ENCODE measurements at places on chromosomes 11 and 22.

DNA sequence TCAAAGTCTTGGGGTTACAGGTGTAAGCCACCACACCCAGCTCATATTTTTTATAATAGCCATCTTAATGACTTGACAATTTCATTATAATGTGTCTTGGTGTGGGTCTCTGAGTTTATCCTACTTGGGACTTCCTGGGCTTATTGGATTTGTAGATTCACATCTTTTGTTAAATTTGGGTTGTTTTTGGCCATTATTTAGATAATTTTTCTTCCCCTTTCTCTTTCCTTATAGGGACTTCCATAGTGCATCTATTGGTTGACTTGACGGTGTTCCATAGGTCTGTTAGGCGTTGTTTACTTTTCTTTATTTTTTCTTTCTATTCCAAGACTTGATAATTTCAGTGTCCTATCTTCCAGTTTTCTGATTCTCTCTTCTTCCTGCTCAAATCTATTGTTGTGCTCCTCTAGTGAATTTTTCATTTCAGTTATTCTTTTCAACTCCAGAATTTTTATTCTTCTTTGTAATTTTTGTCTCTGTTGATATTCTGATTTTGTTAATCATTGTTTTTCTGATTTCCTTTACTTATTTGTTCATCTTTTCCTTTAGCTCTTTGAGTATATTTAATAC, 45.6 kb downstream of the RRM1 start:
- no peak for DNase-seq

GRCh38 chr22:42743501-42743991, 22.9 kb upstream of the A4GALT start:
- DNase-seq: no peak

GRCh38 chr22:24444729-24445466, 17.5 kb downstream of the ADORA2A start:
- DNase-seq: no peak

DNA sequence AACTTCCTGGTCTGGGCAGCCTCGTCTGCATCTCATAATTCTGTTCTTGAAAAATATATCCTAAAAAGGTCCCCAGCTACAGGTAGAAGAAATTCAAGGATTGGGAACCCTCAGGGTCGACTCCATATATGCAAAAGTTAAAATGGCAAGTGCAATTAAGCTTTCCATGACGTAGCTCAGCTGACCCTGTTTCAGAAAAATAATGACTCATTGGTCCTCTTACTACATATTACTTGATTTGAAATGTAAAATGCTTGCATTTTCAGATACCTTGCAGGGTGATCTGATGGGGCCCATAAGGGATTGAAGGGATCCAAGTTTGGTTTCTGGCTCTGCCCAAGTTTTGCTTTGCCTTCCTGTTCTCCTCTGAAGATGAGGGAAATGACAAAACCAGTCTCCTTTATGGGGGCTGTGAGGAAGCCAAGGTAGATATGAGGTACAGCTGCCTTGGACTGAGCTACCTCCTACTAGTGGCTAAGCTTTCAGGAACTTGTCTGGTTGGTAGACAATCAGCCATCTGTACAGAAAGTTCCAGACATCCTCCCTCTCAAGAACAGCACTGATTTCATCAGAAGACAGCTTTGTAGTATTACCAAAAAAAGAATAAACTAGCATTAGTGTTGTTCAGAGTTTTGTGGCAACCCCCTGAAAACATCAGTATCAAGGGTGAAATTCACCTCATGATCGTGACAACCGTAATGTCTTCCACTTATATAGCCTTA, 177.3 kb downstream of the DBX1 start:
- no peak for DNase-seq

DNA sequence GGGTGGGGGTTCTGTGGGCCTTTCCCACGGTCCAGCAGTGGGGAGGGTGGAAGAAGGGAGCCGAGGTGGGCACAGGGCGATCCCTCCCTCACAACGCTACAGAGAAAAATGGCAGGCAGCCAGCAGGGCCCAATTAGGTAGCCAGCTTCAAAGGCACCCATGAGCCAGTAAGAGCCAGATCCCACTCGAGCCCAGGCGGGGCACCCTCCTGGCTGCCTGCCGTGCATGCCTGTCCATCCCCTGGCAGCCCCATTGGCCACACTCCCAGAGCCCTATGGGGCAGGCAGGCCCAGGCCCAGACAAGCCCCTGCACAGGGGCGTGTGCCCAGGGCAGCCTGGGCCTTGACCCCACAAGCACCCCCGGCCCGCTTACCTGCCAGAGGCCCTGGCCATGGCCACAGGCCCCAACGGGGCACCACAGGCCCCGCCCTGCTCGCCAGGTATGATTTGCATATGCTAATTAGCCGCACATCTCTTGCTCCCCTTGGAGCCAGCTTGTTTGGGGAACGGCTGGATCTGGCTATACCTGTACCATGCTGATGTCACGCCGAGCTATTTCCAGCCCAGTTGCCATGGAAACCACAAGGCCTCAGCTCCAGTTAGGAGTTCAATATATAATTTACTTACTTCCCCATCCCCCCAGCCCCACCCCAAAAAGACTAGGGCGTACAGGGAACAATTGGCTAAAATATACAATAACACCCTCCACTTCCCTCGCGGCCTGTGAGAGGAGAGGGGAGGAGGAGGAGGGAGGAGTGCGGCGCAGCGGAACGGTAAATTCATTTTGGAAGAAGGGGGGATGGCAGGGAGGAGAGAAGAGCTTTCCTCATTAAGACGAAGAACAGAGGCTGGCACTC, 47.5 kb upstream of the TCF20 start:
- no peak for DNase-seq

- DNase-seq: no peak
Measured at GRCh38 chr11:36729825-36730224, 131.8 kb upstream of the RAG2 start.

- no peak for DNase-seq
Measured at GRCh38 chr22:27809700-27810608, 8.4 kb upstream of the MN1 start.

- DNase-seq: no peak
Measured at GRCh38 chr11:131246156-131246555, 124.3 kb upstream of the NTM start.

DNA sequence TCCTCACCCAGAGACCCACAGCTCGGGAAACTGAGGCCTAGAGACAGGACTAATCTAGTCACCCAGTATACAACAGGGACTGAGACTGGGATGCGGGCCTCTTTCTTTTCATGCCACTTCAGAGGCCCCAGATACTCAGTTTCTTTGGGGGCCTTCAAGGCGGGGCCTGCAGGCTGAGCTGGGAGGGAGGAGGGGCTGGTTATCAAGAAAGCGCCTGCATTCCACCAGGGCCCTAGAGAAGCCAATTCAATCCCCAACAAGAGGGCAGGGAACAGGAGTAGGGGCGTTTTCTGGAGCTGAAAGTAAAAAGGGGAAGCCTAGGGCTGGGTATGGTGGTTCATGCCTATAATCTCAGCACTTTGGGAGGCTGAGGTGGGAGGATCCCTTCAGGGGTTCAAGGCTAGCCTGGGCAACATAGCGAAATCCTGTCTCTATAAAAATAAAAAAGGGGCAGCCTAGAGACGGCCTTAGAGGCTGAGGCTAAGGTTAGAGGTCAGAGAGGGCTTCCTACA, 1.6 kb downstream of the ATG2A start:
- DNase-seq: no peak

DNA sequence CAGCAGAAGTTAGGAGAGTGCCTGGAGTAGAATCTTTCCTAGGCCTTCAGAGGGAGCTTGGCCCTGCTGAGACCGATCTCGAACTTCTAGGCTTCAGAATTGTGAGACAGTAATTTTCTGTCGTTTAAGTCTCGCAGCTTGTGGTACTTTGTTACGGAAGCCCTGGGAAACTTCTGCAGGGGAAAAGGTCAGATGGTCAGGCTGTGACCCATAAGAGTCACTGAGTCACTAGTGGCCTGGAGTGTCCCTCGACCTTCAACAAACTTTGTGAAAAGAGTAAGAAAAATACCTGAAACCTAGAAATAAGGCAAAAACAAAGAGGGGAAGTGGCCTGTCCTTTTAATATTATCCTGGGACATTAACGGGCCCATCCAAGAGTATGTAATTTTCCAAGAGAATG, 34.6 kb downstream of the CSNK2A3 start:
- no peak for DNase-seq

DNA sequence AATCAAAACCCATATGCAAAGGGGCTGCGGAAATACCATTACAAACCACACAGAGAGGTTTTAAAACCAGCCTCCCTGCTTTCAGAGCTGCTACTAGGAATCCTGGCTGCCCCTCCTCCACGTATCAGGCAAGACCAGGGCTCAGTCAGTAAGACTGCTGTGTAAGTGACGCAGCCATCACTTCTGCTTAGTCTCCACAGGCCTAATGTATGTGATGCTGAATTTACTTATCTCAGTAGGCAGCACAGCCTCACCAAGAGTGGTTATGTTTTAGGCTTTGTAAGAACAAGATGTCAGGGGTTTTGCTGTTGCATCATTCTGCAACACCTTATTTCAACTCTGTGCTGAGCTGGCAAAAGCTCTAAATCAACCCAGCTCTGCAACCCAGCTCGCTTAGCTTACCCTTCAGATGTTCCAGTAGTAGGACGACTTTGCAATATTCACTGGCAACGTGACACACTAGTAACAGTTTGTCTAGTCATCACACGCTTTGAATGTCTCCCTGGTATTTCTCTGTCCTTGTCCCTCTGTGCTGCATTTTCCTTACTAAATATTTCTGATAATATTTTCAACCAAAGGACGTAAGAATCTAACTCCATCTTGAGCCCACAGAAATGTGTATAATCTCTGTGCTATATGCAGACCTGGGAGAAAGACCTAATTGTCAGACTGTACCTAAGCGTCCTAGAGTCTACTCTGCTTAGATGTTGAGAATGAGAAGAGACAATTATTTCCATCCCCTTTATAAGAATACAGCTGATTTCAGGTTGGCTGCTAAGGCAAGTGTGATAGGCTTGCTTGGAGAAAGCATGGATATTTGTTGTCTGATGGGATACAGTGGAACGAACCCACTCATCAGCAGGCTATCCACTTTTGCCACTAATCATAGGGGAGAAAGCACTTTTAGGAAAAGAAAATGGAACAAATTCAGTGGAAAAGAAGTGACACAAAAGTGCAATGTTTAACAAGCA, 72.2 kb downstream of the LARGE2 start:
- DNase-seq: no peak

DNA sequence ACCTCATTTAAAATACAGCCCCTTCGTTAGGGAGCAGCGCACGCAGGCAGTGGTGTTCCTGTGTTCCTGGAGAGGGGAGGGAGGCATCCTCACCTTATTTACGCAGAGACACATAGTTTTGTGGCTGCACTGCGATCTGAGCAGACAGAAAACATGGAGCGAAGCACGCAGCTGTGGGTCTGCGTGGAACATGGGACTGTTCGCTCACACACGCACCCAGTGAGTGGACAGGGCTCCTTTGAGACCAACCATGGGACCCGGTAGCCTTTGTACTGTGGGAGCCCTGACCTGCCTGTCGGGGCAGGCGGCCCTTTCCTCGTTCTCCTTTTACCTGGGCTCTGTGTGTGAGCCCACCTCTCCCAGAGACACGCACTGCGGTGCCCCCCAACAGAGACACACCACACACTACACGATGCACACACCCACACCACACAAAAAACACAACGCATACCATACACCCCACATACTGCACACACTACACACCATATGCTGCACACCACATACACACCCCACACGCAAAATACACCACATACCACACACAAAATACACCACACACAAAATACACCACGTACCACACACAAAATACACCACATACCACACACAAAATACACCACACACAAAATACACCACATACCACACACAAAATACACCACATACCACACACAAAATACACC, 1245.7 kb downstream of the BRD1 start:
- no peak for DNase-seq

DNA sequence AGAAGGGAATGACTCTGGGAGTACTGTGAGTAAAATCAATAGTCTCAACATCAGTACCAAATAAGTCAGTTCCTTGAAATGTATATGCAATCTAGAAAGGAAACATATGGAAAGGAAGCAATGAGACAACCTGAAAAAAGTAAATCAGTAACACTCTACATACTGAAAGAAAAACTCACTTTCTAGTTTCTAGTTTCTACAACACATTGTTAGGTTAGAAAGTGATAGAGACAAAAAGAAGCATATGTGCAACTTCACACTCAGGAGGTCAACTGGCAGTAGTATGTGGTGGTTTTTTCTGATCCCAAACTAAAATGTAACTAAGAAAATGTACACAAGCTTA, 156.5 kb upstream of the SOX6 start:
- DNase-seq: no peak

GRCh38 chr11:14148653-14149273, 186.2 kb downstream of the SPON1 start:
- DNase-seq: no peak

- DNase-seq: no peak
Measured at GRCh38 chr22:23720855-23721254, 30.0 kb downstream of the RGL4 start.

DNA sequence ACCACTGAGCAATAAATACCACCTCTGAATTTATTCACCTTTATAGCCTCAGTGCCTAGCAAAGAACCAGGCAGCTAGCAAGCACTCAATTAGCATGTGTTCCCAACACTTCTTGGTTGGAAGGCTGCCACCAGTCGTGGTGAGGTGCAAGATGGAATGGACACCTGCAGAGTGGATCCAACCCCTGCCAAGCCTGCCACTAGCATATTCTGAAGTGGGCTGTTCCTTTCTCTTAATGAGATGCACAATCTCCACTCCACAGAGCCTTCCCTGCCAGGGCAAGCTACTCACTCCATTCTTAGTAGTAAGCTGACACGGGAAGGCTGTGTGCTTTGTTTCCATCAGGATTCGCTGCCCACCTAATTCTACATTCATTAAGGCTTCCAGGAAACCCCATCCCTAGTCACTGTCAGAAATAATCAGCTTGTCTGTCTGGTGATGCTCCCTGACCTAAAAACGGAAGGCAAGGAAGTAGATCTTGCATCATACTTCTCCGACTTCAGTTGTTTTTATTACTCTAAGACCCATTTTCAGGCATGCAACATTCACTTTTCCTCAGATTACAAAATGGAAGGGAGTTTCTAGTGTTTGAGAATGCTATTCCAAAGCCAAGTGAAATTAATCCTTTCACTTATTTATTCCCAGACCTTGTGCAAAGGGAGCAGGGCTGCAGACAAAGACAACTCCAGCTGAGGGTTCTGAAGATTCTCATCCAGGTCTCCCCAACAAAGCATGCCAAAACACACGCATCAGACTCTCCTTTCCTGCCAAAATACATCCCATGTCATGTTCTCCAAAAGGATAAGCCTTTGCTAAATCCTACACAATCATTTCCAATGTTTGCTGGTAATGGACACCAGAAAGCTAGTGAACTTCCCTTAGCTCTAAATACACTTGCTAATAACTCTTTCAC, 128.0 kb downstream of the TENM4 start:
- no peak for DNase-seq

DNA sequence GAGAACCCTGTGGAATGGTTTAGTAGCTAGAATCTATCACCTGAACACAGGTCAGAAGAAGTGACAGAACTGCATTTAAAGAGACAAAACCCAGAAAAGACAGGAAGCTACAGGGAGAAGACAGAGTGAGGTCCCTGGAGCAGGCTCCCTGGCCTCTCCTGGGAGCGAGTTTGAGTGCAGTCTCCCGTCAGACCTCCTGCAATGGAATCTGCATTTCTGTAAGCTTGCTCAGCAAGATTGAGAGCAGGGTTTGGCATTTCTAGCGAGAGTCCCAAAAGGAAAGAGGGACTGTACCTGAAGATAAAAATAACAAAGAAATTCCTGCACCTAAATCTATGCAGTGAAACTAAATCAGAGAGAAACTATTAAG, 74.2 kb downstream of the MORC2 start:
- DNase-seq: no peak

- no peak for DNase-seq
Measured at GRCh38 chr22:48605856-48606481, 1221.7 kb downstream of the BRD1 start.

GRCh38 chr11:115894176-115894575, 390.0 kb upstream of the CADM1 start:
- no peak for DNase-seq

GRCh38 chr11:120894202-120894985, 129.5 kb upstream of the TBCEL start:
- no peak for DNase-seq

Data from stimulated activated CD4-positive, alpha-beta T cell treated with anti-CD3 and anti-CD28 coated beads, Interleukin-1b, Interleukin-23, amount 100 ng/mL, for 1 hour (primary cell).